ENCODE measurements at places on chromosomes 12 and 14. TPM values are rescaled to one million over a fixed set of nuclear protein-coding genes. Genes with fewer than 3 reads are reported as not detected.
A peak's percentile ranks its signal among the peaks of the same experiment; 100 is the strongest.

MMP19 gene
- 0.68 TPM for total RNA-seq

SERPINA5 gene
- 0.33 TPM for total RNA-seq

AKAP5 gene
- total RNA-seq: 0.68 TPM

CYP27B1 gene
- total RNA-seq: 0.47 TPM

ACACB gene
- 6.0 TPM for total RNA-seq

ABCC9 gene
- total RNA-seq: 0.05 TPM

SYT1 gene
- 9.7 TPM for total RNA-seq

NOXRED1 gene
- total RNA-seq: not detected

MYF6 gene
- total RNA-seq: not detected

FGD6 gene
- total RNA-seq: 27.0 TPM

PLEKHG7 gene
- total RNA-seq: not detected

RAB35 gene
- total RNA-seq: 42.0 TPM

PNMA1 gene
- 15.7 TPM for total RNA-seq

ZFC3H1 gene
- 22.8 TPM for total RNA-seq

CCDC197 gene
- not detected for total RNA-seq

GSKIP gene
- 117 TPM for total RNA-seq

ACSM4 gene
- not detected for total RNA-seq

MFAP5 gene
- 0.85 TPM for total RNA-seq

DLGAP5 gene
- 11.6 TPM for total RNA-seq

ARMH4 gene
- 2.0 TPM for total RNA-seq

SCNN1A gene
- total RNA-seq: 7.1 TPM

NTF3 gene
- 0.34 TPM for total RNA-seq

DNA sequence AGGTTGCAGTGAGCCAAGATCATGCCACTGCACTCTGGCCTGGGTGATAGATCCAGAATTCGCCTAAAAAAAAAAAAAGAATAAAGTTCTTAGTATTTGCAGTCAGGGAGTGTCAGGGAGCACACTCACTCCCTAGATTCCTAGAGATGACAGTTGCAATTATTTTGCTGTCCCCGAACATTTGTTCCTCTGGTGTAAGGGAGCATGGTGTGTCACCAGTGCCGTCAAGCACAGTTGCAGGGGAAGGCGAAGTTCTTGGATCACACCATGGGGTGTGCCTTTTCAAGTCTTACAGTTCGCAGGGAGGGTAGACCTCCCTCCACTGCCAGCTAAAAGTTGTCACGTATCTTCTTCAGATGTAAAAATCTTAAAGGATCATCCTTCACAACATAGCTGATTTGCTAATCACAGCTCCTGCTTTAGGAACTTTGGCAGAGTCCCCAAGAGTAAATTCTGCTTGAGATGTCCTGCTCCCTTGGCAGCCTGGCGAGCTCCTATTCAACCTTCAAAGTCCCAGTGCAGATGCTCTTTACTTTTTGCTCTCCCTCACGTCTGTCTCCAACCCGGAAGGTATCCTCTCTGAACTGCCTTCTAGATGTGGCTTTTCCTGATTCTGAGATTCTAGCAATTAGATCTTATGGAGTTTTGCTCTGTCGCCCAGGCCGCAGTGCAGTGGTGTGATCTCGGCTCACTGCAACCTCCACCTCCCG is 11.3 kb downstream of the ACACB start:
- DNase-seq: no peak

- DNase-seq: no peak
Measured at GRCh38 chr14:60106339-60106738, 14.6 kb downstream of the PCNX4 start.

GRCh38 chr14:100891501-100892445 is 11.7 kb downstream of the RTL1 start:
- no peak for DNase-seq

- no peak for DNase-seq
Measured at GRCh38 chr12:49635656-49636055, 12.3 kb downstream of the PRPF40B start.

- no peak for DNase-seq
Measured at GRCh38 chr14:78614593-78614992, 444.4 kb downstream of the NRXN3 start.

DNA sequence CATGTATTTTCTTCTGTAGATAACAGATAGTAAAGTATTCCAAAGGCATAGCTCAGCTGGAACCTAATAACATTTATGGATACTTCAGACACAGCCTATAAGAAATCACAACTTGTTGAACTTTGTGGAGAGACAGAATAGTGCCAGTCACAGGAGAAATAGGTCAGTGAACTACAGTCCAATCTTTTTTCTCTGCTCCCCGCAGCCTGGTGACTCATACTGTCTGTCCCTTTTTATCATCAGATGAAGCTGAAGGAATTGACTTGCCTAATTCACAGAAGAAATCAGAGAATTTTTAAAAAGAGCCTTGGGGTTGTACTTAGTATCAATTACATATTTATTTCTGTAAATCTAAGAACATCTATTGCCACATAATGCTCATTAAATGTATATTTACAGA is 222.3 kb downstream of the ALG10 start:
- DNase-seq: no peak

DNA sequence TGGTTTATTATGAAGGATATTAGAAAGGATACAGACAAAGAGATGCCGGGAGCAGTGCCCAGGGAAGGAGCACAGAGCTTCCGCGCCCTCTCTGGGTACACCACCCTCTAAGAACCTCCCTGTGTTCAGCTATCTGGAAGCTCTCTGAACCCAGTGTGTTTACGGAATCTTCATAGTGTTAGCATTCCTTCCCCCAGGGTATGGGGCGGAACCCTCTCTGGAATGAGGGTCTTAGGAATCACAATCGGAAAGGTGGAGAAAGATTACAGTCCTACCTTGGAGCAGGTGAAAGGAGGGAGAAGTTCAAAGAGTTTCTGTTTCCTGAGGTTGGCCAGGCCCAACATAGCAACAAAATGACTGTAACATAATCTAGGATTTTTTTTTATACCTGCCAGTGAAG is 6.8 kb upstream of the NUDT4 start:
- no peak for DNase-seq

- no peak for DNase-seq
Measured at GRCh38 chr12:118500299-118500698, 123.9 kb downstream of the SUDS3 start.

- DNase-seq: no peak
Measured at GRCh38 chr14:60273956-60274355, 24.9 kb downstream of the PPM1A start.

- no peak for DNase-seq
Measured at GRCh38 chr12:96441816-96442215, 41.6 kb upstream of the CDK17 start.

DNA sequence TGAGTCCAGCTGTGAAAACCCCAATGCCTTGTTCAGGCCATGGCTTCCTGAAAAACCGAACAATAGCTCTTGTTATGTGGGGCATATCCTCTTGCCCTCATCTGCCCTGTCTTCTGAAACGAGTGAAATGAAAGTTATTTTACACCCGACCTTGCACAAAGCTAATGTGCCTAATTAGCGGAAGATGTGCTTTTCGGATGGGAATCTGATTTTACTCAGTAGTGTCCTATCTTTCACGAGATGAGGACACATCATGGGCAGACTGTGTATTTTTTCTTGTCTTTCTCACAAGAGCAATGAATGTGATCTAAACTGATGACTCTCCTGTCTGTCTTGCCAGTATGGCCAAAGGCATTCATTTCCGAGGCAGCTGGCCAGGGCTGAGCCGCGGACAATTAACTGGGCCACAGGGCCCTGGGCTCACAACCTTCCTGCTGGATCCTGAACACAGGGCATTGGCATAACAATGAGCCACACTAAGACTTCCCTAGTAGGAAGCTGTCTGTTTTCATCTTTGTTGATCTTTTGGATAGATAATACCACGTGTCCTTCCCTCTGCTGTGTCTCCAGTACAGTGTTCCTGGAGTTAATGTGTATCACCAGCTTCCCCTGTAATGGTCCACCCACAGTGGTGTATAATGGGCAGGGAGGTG is 86.0 kb upstream of the HIF1A start:
- DNase-seq: peak; percentile 89

DNA sequence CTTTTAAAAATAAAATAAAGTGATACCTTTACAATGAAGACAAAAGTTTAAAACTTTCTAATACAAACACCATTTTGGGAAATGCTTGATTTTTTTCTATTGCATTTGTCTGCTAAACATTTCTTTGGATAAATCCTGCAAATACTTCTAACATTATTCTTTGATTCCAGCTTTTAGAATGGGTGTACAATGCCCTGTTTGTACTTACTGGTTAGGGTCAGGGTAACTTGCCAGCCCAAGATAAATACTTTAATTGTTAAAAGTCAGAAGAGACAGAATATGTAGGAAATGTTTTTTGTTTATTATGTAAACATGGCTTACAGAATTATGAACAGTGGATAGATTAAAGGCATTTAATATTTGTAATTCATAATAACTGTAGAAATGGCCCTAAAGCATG is 60.5 kb downstream of the WASHC4 start:
- no peak for DNase-seq

GRCh38 chr12:110581931-110582275 is 1.2 kb downstream of the PPTC7 start:
- DNase-seq: no peak

DNA sequence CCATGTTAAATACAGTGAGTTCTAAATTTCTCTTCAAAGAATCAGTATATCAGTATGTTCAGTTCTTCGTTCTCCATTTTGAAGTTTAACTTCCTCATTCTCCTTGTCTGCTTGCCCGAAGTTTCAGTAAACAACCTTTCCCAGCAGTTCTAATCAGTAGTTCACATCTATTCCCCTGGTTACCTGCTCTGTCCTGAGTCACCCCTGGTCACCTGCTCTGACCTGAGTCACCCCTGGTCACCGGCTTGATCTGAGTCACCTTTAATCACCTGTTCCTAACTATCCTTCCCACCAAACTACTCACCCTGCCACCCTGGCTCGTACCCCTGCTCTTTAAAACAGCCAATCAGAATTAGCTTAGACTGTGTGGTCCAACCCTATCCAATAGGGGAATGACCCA is 9.4 kb upstream of the OR10G3 start:
- DNase-seq: no peak

- peak; percentile 78 for DNase-seq
Measured at GRCh38 chr12:122726080-122726558, 4.5 kb downstream of the HCAR1 start.

GRCh38 chr12:132422381-132423043 is 67.4 kb upstream of the FBRSL1 start:
- no peak for DNase-seq

GRCh38 chr12:12387501-12387900 is 30.6 kb downstream of the BORCS5 start:
- DNase-seq: peak; percentile 60

GRCh38 chr14:76926521-76927251 is 100.5 kb downstream of the LRRC74A start:
- no peak for DNase-seq

GRCh38 chr12:96587691-96588090 is 98.3 kb downstream of the CFAP54 start:
- no peak for DNase-seq

- DNase-seq: no peak
Measured at GRCh38 chr12:66679461-66680084, 697 bp upstream of the GRIP1 start.

DNA sequence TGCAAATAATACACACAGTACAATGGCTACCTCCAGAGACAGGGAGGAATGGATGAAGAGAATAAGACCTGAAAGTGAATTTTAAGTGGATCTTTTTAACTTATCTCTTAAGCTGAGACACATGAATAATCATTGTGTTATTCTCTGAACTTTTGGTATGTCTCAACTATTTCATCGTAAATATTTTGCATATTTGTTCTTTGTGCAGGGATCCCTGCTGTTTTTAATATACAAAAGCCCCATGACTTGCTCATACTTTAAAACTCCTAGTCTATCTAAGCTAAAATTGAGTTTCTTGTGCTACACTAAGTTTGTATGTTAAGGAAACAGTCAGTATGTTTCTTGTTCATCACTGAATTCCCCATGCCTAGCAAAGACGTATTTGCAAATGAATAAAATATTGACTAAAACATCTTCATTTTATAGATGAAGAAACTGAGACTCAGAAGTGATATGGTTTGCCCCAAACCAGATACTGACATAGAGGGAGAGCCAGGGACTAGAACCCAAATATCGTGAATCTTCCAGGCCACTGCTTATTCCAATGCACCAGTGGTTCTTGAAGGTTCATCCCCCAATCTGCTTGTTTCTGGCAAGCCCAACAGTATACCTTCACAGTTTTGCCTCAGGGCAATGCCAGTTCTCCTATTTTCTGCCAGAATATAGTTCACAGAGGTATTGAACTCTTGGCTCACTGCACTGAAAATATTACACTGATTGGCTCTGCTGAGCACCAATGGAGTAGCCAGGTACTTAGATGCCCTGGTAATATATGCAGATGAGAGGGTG is 356.9 kb downstream of the MED13L start:
- DNase-seq: no peak

DNA sequence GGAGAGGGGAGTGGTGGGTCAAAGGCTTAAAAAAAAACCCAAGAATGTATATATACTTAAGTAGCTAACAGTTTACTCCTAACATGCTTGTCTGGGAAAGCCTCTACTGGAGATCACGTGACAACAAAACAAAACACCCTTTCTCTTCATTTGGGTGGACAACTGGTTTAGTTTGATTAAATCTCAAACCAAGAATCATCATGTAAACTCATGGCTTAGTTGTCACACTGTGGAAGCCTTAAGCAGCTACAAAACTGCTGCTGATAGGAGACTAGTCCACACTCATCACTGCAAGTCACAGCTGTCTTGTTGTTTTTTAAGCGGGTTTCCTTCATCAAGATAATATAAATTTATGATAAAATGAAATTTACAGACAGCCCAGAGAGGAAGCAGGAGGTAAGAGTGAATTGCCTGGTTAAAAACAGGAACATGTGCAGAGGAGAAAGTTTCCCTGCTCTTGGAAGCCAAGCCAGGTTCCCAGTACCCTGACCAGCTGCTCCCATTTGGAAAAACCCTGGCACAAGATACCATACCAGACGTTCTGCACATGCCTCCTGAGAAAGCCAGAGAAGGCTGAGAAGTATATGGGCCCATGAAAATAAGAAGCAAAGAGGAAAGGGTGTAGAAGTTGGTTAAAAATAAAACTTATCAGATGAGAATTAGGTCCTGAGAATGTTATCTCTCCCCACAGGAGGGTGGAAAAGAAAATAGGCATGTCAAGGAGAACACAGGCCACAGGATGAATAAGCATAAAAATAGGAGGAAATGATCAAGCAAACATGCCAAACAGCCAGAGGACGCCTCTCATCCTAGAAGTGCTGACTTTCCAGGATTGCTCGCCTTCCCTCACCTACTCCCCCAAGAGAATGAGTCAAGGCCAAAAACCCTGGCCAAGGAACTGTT is 34.0 kb downstream of the EGLN3 start:
- DNase-seq: peak; percentile 61

- DNase-seq: peak; percentile 8
Measured at GRCh38 chr12:42140901-42141300, 3.8 kb downstream of the GXYLT1 start.

- DNase-seq: no peak
Measured at GRCh38 chr12:19002216-19002615, 127.3 kb upstream of the PLEKHA5 start.

- DNase-seq: peak; percentile 45
Measured at GRCh38 chr14:59189091-59189785, 771 bp downstream of the DAAM1 start.

GRCh38 chr14:102817942-102818940 is 41.0 kb downstream of the TRAF3 start:
- no peak for DNase-seq

Data from dermis blood vessel endothelial cell (primary cell).